ENCODE measurements at places on chromosomes 12 and 14. TPM values are rescaled to one million over a fixed set of nuclear protein-coding genes. Genes with fewer than 3 reads are reported as not detected.

RIMBP2 gene
- 0.91 TPM for total RNA-seq

NRIP2 gene
- 0.26 TPM for total RNA-seq

WDHD1 gene
- total RNA-seq: 14.3 TPM

CABP1 gene
- total RNA-seq: not detected

GLI1 gene
- 0.26 TPM for total RNA-seq

CPSF6 gene
- total RNA-seq: 29.9 TPM

PRB2 gene
- not detected for total RNA-seq

CISTR gene
- not detected for total RNA-seq

ENDOU gene
- total RNA-seq: 0.11 TPM

MEG3 gene
- 501 TPM for total RNA-seq

KRT71 gene
- not detected for total RNA-seq

KRT74 gene
- not detected for total RNA-seq

CAPZA3 gene
- not detected for total RNA-seq

EIF2S3B gene
- 4.0 TPM for total RNA-seq

TGM1 gene
- total RNA-seq: 1.1 TPM

AHSA1 gene
- 68.2 TPM for total RNA-seq

MYH6 gene
- total RNA-seq: not detected

C1RL gene
- 72.3 TPM for total RNA-seq

All from articular chondrocyte of knee joint (primary cell).